ENCODE measurements at places on chromosomes 4 and X.
A peak's percentile ranks its signal among the peaks of the same experiment; 100 is the strongest.

- DNase-seq = no peak
Measured at GRCh38 chrX:11579636-11580600, 85.8 kb downstream of the ARHGAP6 start.

- no peak for DNase-seq
Measured at GRCh38 chr4:54764476-54764875, 106.7 kb downstream of the KIT start.

GRCh38 chr4:177092807-177093206 lies 216.9 kb upstream of the NEIL3 start:
- DNase-seq = no peak

- no peak for DNase-seq
Measured at GRCh38 chr4:100823066-100823992, 305.5 kb upstream of the EMCN start.

DNA sequence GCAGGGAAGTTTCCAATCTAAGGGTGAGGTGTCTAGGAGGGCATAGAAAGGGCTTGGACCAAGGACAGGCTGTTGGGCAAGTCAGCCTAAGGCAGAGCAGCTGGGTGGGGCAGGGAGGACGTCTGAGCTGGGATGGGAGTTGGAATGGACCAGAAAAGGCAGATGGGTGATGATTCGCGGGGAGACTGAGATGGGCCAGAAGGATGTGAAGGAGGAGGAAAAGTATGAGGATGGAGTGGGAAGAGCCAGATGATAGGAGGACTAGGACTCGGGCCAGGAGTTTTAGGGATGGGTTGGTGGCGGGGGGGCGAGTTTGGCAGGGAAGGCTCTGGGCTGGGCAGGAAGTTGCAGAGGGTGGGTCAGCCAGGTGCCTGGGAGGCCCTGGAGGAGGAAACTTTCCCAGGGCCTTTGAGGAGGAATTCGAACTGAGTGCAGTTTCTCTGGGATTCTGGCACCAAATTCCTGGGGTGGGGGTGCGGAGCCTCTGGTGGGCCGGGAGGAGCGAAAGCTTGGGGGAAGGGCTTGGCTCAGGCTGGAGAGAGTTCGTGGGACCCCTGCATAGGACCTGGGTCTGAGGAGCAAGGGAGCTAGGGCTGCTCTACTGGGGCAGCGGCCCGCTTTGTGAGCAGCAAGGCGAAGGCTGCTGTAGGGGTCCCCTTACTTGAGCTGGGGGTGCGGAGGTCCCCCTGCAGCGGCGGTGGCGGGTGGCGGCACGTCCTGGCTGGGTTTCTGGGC lies 8.7 kb upstream of the TIMP1 start:
- peak; percentile 62 for DNase-seq

- DNase-seq = no peak
Measured at GRCh38 chr4:23707652-23708026, 182.2 kb downstream of the PPARGC1A start.

- no peak for DNase-seq
Measured at GRCh38 chr4:185224597-185224996, 15.2 kb downstream of the SNX25 start.

- DNase-seq = no peak
Measured at GRCh38 chr4:176084769-176085168, 19.1 kb downstream of the WDR17 start.

- no peak for DNase-seq
Measured at GRCh38 chr4:174531486-174531885, 9.2 kb upstream of the HPGD start.

GRCh38 chr4:49044270-49044669 lies 58.2 kb downstream of the CWH43 start:
- no peak for DNase-seq

GRCh38 chr4:83850435-83850834 lies 314.5 kb downstream of the GPAT3 start:
- DNase-seq = no peak

GRCh38 chr4:153791746-153792617 lies 3.1 kb upstream of the SFRP2 start:
- peak; percentile 63 for DNase-seq

- no peak for DNase-seq
Measured at GRCh38 chr4:78766650-78767049, 9.5 kb upstream of the BMP2K start.

DNA sequence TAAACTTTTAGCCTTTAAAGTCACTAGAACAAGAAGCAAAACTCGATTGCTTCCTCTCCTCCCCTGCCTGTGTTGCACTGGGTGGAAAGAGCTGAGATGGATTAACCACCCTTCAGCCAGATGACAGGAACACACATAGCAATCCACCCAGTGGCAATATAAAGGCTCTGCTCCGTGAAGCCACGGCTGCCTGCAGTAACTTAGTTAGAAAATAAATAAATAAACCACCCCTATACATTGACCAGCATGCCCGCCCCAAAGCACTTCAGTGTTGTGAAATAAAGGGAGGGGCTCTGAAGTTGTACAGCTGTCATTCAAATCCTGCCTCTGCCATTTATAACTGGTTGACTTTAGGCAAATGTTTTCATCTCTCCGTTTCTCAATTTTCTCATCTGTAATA lies 217.1 kb upstream of the LDB2 start:
- DNase-seq = peak; percentile 7

GRCh38 chr4:88134111-88134510 lies 24.3 kb downstream of the ABCG2 start:
- DNase-seq = no peak

DNA sequence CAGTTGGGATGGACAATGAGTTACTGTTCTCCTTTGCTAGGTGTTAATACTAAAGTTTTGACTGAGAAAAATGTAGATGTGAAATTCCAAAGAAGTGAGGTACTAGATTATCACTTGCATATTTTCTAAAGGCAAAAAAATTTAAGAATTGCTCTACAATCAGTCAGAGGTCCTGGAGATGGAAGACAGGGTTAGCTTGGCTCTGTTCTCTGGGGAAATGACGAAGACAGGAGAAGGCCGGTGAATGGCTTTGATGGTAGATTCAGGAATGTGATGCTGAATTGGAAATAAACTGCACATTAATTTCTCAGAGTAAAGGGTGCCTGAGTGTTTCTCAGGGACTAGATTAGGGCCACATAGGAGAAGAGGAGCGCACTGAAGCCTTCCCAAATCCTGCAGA lies 214.0 kb upstream of the LEF1 start:
- no peak for DNase-seq

DNA sequence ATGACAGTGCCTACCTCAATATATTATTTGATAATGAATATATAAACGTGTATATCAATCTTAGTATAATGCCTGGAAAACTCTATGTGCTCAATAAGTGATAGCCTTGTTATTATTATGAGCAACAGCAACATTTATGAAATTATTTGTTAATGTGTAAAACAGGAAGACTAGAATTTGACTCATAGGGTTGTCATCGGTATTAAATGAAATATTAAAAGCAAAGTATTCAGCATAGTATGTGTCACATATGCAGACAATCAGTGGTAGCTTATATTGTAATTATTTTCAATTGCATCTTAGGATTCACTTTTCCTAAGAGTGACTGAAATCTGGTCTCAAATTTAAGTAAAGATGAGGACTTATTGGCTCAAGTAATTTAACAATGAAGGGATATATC lies 24.6 kb downstream of the SPANXD start:
- no peak for DNase-seq

GRCh38 chrX:65871671-65872311 lies 168.1 kb downstream of the VSIG4 start:
- peak; percentile 62 for DNase-seq

GRCh38 chrX:150544222-150544787 lies 24.1 kb upstream of the MTM1 start:
- peak; percentile 36 for DNase-seq

GRCh38 chrX:131061306-131061705 lies 3.2 kb downstream of the ARHGAP36 start:
- no peak for DNase-seq

DNA sequence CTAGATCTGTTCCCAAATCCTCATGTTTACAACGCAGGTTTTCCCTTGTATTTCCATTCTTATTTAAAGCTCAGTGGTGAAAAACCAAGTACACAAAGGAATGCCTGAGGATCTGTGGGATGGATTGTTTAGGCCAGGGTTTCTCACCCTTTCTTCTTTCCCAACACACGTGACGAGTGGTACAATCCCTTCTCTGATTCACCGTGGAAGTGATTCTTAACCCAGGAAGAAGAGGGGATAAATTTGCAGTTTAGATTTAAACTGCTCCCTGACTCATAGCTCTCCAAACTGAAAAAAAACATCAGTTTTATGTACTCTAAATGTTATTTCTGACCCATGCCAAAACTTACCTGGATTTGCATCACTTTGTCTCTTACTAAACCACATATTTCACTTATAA lies 17.0 kb downstream of the PAQR3 start:
- no peak for DNase-seq

DNA sequence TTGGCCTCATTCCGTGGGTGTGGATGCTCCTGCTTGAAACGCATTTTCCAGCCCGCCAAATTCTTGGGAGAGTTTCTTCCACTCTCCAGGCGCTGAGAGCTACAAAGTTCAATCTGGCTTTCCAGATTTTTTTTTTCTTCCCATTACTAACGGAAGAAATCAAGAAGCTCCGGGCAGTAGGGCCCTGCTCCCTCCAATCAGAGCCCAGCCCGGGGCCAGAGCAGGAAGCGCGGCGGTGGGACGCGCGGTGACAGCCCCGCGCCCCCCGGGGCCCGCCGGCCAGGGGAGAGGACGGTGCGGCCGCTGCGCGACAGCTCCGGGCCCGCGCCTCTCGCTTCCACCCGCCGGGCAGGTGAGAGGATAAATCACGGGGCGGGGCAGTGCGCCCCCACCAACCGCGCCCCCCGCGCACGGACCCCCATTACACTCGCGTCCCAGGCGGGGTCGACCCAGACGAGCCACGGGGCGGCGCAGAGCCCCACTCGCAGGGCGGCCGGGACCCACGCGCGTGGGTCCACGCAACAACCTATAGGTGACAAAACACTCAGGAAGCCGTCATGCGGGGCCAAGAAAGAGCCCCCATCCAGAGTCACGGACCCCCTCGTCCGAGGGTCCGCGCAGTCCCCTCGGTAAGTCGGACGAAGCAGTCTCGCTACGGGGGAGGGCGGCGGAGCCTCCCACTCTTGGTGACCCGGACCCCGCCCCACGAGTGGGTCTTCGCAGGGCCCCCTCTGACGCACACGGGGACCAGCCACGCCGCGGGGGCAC lies 868 bp downstream of the AFAP1 start:
- DNase-seq = peak; percentile 60

DNA sequence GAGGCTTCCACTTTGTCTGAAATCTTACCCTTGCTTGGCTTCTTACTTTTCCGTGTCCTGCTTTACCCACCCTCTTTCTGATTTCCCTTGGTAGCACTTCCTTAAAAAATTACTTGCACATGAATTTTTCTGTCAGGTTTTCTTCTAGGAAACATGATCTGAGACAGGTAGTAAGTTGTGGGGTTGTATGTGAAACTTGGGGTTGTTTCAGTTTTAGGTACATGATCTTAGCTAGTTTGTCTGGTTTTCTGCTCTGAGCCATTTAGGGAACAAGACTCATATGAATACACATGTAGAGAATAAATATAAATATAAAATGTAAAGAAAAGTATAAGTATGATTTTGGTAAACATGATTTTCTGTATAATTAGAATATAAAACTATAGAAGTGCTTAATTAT lies 17.4 kb upstream of the ARMCX2 start:
- DNase-seq = no peak

DNA sequence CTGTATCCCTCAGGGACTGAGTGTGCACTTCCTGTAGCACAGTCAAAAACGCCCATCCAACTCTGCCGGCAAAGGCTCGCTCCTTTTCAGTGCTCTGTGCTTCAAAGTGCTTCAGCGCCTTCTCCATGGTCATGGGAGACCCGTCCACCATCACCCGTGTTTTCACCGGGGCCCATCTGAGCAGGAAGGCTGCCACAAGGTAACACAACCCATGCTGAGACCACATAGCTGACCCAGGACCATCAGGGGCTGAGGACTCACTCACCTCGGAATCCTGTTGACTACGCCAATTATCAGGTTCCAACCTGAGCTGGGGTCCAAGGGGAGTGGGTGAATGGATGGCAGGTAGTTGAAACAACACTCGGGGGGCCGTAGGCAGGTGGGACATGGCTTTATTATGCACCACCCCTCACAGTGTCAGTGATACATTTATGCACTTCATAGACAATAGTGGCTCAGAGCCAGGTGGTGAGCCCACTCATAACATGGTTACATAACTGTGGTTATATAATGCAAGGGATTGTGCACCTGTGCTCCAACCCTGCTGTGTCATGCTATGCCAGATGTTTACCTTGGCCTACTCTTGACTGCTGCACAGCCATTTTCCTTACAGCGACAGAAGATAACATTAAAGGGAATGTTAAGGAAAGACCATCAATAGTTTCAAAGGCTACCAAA lies 227.8 kb downstream of the ADGRL3 start:
- no peak for DNase-seq

DNA sequence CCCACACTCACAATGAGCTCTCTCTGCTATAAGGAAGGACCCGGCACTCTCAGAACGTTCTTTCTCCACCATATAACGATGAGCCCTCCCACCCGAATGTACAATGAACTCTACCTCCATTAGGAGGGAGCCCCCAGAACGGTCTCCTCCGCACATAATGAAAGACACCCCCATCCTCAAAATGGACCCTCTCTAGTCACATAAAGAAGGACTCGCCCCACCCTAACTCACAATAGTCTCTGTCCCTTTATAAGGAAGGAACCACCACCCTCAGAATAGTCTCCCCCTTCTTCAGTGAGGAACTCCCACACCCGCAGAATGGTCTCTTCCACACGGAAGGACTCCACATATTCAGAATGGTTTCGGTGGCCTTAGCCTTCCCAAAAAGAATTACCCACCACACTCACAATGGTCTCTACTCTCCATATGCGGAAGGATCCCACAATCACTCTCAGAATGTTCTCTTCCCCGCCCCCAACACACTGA lies 477 bp downstream of the SLC35A2 start:
- DNase-seq = no peak

DNA sequence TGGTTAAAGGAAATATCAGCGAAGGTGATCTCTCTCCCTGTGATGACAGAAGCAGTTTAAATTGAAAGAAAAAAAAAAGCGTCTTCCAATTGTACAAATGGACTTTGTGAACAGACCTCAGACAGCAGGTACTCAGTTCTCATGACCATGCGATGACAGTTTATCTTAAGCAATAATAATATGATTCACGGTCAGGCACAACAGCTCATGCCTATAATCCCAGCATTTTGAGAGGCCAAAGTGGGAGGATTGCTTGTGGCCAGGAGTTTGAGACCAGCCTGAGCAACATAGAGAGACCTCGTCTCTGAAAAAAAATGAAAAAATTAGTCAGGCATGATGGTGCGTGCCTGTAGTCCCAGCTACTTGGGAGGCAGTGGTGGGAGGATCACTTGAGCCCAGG lies 51.0 kb downstream of the RELL1 start:
- no peak for DNase-seq

- no peak for DNase-seq
Measured at GRCh38 chr4:101977076-101977475, 186.5 kb downstream of the BANK1 start.

GRCh38 chrX:40095583-40096394 lies 2.0 kb downstream of the BCOR start:
- no peak for DNase-seq

- DNase-seq = peak; percentile 2
Measured at GRCh38 chrX:82412858-82413257, 1095.2 kb upstream of the POU3F4 start.

GRCh38 chr4:113788888-113789287 lies 27.4 kb upstream of the CAMK2D start:
- DNase-seq = no peak

Measured in iPS-NIHi11 (cell line).